ENCODE measurements at places on chromosomes 3 and 15.
A peak's percentile ranks its signal among the peaks of the same experiment; 100 is the strongest.

DNA sequence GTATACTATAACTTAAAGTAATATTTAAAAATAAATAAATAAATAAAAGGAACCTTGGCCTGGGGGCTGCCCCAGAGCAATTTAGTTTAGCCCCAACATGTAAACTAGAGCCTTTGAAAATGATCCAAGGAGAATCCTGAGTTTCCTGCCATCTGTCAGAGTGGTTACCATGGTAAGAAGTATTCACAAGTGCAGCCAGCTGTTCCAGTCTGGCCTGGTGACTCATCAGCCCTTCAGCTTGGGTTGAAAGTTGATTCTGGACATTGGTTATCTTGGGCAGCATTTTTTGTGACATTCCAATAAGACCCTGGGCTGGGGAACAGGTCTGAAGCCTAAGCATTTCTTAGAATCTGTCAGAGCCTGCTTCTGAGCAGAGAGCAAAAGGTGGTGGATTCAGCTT lies 72.7 kb upstream of the LRTM1 start:
- no peak for DNase-seq

DNA sequence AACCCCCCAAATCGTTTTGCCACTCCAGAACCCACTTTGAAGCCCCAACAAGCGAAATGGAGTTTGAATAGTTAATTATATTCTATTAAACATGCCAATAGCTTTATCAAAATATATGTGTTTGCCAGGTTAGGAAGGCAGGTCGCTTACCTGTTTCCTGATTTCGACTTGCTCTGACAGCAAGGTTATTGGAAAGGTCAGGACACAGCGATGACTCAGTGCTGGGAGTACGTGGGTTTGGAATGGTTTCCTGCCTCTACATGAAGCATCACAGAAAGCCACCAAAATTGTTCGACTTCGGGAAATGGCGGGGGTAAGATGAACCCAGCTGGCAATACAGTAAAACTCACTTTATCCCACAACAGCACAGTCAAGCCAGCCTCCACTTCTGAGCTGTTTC lies 135.6 kb upstream of the ABI3BP start:
- no peak for DNase-seq

DNA sequence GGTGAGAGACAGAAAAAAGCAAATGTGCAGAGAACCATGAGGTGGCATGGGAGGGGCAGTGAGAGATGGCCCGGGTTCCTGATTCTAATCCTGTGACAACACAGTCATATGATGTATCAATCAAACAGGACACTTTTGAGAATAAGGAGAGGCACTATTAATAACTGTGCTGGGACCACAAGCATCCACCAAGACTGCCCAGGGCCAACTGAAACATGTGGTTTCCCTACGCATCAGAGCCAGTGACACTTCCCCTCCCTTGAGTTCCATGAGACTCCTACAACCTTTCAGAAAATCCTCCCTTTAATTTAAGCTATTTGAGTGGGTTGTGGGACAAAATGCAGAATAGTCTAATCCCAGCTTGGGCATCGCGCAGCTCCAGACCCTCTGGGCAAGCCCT lies 17.4 kb downstream of the SH3BP5 start:
- DNase-seq, result no peak

DNA sequence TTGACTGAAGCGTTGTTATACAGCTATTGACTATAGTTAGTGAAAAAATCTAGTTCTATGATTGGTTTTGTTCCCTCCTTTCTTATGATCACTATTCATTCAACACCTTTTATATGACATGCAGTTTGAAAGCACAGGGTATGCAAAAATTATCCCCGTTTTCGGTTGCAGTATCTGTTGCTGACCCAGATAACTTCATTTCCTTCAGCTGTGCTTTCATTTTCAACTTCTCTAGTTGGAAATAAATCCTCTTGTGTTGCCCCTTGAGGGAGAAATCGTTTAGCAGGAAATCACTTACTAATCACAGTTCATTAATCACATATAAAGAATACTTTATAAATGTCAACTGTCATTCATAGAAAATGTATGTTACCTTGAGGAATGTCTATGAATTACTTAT lies 55.1 kb downstream of the MBNL1 start:
- DNase-seq, result no peak

- DNase-seq, result no peak
Measured at GRCh38 chr3:15753056-15753710, 44.6 kb downstream of the ANKRD28 start.

- no peak for DNase-seq
Measured at GRCh38 chr15:29451201-29451781, 181.7 kb upstream of the NSMCE3 start.

DNA sequence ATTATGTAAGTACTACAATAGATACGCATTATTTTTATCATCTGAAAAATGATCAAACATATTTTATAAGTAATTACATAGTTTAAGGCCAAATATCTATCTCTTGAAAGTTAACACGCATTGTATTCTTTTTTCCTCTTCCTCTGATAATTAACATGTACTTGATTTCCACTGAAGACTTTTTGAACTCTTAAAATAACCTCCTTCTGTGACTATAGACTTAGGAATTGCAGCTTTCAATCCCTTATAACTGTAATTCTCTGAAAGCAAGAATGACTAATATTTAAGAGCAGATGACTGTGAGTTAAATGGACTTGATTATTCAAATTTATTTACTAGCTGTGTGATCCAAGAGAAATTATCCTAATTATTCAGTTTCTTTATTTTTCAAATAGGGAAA lies 730.6 kb upstream of the NECTIN3 start:
- no peak for DNase-seq

- DNase-seq, result no peak
Measured at GRCh38 chr3:186466391-186466974, 77.7 kb downstream of the CRYGS start.

GRCh38 chr3:126989316-126990023 lies 6.6 kb downstream of the PLXNA1 start:
- no peak for DNase-seq

DNA sequence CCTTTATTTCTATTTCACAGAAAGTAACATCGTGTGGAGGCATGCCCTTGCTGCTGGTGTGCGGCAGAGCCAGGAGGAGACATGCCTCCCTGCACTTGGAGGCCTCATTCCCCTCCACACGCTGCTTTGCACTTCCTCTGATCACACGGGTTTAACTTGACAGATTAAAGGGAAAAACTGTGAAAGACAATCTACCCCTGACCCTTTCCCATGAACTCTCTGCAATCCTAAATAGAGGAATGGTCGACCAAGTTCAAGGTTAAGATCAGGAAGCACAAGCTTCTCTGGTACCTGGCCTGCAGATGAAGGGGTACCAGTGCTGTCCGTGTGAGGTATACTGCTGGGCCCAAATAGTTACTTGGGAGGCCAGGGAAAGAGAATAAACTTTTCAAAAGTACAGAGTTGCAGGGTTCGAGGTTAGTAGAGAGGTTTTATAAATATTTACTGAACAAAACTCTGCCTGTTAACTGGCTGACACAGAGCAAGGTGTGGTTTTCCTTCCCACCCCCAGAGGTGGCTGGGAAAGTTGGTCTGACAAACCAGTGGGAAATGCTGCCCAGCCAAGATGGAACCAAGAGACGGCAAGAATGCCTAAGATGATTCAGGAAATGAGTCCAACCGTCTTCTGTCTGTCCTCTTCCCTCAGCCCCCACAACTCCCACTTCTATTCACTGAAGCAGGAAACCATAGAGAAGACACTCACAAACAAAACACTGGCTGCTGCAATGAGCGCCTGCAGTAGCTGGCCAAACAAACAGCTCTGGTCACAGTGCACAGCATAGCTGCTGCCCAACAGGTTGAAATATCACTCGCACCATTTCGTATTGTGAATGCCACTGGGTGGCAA lies 79.6 kb downstream of the IGF2BP2 start:
- DNase-seq, result no peak

DNA sequence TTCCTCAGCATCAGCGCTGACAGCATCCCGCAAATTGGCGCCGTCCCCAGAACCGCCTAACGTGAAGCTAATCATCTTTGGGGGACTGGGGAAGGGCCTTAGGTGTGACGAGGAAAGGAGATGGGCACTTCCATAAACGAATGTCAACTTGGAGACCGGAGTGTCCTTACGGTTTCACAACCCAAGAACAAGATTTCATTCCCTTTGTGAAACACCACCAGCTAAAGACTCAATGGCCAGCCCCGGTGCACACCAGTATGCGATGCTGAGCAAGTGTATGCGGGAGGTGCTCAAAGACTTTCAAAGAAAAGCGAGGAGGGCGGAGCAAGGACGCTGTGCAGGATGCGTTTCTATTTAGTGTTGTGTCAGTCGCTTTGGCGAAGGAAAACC lies 759 bp upstream of the TTBK2 start:
- DNase-seq, result peak; percentile 69

- DNase-seq, result no peak
Measured at GRCh38 chr15:42050484-42051255, 29.8 kb upstream of the PLA2G4E start.

DNA sequence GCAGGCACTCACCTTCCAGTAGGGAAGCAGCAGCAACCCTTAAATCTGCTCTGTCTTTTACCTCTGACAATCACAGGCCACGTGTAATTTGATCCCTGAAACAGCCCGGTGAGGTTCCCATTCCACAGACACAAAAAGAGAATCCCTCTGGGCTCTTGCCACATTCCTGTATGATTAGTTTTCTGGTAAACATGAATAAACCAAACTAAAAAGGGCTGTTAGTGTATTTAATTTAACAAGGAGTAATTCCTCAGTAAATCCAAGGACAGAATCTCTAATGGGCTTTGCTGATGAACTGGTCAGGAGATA lies 186.9 kb downstream of the FAM43A start:
- no peak for DNase-seq

GRCh38 chr3:9501226-9501625 lies 52.4 kb downstream of the LHFPL4 start:
- no peak for DNase-seq

DNA sequence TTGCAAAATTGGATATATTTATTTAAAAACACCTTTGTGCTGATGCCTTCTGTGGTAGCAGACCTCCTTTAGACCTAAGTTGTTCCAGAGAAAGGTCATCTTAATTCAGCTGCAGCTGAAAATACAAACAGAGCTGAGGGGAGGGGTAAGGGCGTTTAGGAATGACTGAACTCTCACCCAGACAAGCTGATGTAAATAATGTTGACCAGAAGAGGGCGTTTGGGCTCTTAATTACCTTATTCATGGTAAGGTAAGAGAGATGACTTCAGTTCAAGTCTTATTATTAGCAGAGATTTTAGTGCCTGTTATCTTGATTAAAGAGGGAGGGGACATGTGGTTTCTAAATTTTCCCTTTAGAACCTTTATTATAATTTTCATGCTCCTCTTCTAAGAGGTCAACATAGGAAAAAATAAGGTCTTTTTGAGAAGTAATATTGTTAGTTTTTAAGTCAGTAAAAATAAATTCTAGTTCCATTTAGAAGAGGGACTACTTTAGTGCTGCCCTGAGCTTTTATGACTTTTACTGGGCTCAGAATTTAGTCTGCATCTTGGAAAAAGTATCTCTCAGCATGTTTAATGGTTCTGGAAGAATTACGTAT lies 46.3 kb downstream of the GPR171 start:
- no peak for DNase-seq

- peak; percentile 93 for DNase-seq
Measured at GRCh38 chr3:174440741-174441587, 418.2 kb upstream of the NAALADL2 start.

- DNase-seq, result no peak
Measured at GRCh38 chr15:76190070-76190564, 121.2 kb downstream of the ETFA start.

DNA sequence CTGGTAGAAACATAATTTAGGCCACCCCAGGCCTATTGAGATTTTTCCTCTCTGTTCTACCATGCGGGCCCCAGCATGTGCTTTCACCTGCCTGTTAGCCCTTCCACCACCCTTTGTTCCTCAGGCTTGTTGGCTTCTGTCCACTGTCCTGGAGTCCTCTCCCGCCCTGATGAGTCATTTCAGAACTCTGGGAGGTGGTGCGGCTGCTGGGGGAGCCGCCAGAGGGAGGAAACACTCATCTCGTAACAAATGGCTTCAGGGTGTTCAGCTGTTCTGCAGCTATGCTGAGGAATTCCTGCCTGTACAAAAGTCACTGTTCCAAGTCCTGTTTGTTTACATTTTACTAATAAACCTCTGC lies 36.3 kb downstream of the LRTM1 start:
- DNase-seq, result peak; percentile 79

DNA sequence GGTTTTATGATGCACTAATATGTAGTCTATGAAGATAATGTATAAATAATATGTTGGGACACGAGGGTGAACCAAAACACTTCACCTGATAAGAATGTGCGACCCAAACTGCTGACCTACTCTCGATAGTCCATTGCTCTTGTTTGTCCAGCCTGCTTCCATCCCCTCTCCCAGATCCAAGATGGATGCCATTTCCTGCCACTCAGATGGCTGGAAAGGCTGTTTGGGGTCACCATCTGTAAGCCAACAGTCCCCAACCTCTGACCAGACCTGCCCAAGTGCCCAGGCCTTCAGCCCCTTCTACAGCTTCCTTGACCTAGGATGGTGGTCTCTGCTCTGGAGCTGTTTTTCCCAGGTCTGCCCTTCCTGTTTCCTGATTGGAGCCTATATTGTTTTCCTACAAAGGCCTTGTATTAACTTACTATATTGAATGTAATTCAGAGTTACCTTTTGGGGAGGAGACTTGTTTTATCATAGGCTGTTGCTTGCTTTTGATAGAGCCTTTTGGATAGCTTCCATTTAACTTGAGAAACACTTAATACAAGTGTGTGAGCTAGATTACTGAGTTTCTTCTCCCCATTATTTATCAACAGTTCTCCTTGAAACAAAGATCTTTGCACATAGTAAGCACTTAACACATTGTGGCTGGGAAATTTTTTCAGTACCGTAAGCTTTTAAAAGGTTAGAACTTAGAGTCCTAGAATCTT lies 5.0 kb upstream of the PAQR9 start:
- no peak for DNase-seq

GRCh38 chr3:62201438-62202035 lies 171.8 kb downstream of the FEZF2 start:
- DNase-seq, result no peak

DNA sequence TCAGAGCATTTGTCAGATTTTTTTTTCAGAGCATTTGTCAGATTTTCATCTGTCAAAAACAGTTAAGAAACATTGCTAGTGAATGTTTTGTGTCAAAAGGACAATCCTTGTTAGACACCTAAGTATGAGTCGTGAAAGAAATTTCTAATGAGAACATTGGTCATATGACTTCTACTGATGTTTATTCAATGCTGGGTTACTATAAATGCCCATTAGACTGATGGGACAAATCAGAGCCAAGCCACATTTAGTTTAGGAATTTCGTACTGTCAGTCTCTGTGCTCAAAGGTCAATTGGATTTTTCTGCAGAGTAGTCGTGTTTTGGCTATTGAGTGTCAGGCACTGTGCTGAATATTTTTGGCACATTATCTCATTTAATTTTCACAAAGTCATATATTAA lies 31.6 kb downstream of the TSC22D2 start:
- DNase-seq, result no peak

DNA sequence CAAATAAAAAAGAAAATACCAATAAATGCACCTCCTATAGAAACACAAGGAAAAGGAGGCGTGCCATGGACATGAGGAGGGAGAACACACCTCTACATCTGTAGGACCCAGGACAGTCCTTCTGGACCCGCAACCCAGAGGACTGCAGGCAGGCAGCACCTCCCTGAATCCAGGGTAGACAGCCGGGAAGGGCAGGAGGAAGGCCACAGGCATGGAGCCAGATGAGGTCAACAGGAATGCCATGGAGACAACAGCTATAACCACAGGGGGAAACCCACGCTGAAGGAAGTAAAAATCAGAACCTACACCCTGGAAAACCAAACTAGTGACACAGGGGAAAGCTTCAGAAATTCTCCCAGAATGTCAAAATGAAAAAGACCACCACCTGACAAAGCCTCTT lies 248.8 kb upstream of the NSMCE3 start:
- DNase-seq, result no peak
